Common myeloid progenitor, CD34-positive (primary cell): ENCODE measurements at places on chromosomes 7 and 10.

GRCh38 chr7:26417911-26418413, 126.3 kb downstream of the SNX10 start:
- H3K4me3 ChIP-seq: no peak overlapping the region
- H3K4me1 ChIP-seq: no peaks in the 10 kb centered on the region
- H3K27ac ChIP-seq: no peak overlapping the region

GRCh38 chr10:15175587-15175986, 7.1 kb upstream of the NMT2 start:
- H3K4me3 ChIP-seq: no peak overlapping the region
- no peaks in the 10 kb centered on the region for H3K36me3 ChIP-seq
- DNase-seq: no peak
- H3K27me3 ChIP-seq: peaks cover under 1% of the 10 kb centered on the region
- no peak overlapping the region for H3K27ac ChIP-seq
- H3K4me1 ChIP-seq: peaks cover 5% of the 10 kb centered on the region

DNA sequence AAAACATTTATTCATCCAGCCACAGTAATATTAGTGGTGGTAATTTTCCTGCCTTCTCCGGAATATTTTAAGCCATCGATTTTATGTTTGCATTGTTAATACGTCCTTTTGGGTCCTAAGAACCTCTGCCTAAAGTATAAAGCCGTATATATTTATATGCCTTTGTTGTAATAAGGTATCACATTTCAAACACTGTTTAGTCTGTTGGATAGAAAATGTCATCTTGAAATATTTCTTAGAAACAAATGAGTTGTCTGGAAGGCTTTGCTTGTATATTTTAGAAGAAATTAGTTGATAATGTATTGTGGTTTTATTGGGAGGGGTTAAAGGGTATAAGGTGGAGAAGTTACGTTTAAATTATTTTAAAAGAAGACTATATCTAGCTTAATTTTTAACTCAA, 11.1 kb downstream of the PRPF18 start:
- H3K4me1 ChIP-seq: no peaks in the 10 kb centered on the region
- no peaks in the 10 kb centered on the region for H3K27me3 ChIP-seq
- H3K36me3 ChIP-seq: peaks cover 7% of the 10 kb centered on the region
- H3K27ac ChIP-seq: no peak overlapping the region
- no peak overlapping the region for H3K4me3 ChIP-seq

- H3K27ac ChIP-seq: no peak overlapping the region
- peaks cover 37% of the 10 kb centered on the region for H3K27me3 ChIP-seq
- no peaks in the 10 kb centered on the region for H3K36me3 ChIP-seq
- H3K4me3 ChIP-seq: no peak overlapping the region
- DNase-seq: no peak
These were observed 1.8 kb downstream of the GOLGA7B start for GRCh38 chr10:97851341-97852001.

GRCh38 chr10:73840403-73841060, 29.1 kb upstream of the NDST2 start:
- peaks cover 16% of the 10 kb centered on the region for H3K36me3 ChIP-seq
- H3K4me3 ChIP-seq: no peak overlapping the region
- H3K27ac ChIP-seq: no peak overlapping the region
- H3K27me3 ChIP-seq: no peaks in the 10 kb centered on the region
- DNase-seq: no peak

GRCh38 chr10:18264466-18265050, 124.3 kb downstream of the CACNB2 start:
- no peaks in the 10 kb centered on the region for H3K4me1 ChIP-seq
- no peak overlapping the region for H3K27ac ChIP-seq
- no peak for DNase-seq

DNA sequence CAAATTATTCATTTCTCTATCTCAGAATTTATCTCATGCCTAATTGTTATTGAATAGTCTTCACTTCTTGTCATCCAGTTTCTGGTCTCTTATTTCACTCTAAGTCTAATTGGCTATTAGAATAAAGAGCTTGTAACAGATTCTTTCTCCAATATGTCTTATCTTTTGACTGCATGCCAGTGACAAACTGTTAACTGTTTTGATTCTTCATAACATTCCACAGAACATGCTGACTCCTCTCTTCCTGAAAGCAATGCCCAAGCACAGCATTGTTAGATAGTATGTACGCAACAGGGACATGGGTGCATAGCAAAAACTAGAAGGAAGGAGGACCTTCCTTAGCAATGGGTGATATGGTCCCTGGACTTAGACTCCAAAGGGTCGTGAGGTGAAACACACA, 65.4 kb downstream of the TRUB1 start:
- H3K27me3 ChIP-seq: peaks cover 2% of the 10 kb centered on the region
- H3K27ac ChIP-seq: no peak overlapping the region
- H3K4me3 ChIP-seq: no peak overlapping the region

DNA sequence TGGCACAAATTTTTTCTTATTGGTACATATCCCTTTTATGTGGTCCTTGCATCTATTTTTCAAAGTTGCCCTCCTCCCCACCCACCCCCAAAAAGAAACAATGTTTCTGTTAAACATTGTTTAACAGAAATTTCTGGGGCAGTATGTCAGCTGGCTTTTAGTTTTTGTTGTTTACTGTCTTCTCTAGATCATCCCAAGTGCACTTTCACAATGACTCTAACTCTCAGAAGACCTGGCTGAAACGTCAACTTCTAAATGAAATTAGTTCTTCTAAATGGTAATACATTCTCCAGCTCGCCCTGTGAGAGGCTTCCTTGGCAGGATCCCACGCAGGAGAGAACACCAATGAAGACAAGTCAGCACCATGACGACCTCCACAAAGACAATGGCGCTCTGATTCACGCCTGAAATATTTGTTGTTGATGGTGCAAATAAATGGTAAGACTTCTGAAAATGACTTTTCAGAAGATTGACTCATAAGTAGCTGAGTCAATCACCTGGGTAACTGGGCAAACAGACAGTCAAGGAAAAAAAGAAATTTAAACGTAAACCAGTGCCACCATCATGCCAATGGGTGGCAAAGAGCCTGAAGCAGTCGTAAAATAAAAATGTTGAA, 293.7 kb downstream of the FZD1 start:
- H3K27ac ChIP-seq: no peak overlapping the region
- no peak for DNase-seq
- no peak overlapping the region for H3K4me3 ChIP-seq
- H3K36me3 ChIP-seq: no peaks in the 10 kb centered on the region

- H3K4me3 ChIP-seq: no peak overlapping the region
- no peaks in the 10 kb centered on the region for H3K27me3 ChIP-seq
- H3K27ac ChIP-seq: no peak overlapping the region
- no peaks in the 10 kb centered on the region for H3K36me3 ChIP-seq
- no peak for DNase-seq
These were observed 46.3 kb upstream of the SHH start for GRCh38 chr7:155858521-155859061.
